8988T (cell line): ENCODE measurements at places on chromosomes 6 and 20.
A peak's percentile ranks its signal among the peaks of the same experiment; 100 is the strongest.

- no peak for DNase-seq
Observed at GRCh38 chr6:90870561-90870960, 283.7 kb upstream of the MAP3K7 start.

DNA sequence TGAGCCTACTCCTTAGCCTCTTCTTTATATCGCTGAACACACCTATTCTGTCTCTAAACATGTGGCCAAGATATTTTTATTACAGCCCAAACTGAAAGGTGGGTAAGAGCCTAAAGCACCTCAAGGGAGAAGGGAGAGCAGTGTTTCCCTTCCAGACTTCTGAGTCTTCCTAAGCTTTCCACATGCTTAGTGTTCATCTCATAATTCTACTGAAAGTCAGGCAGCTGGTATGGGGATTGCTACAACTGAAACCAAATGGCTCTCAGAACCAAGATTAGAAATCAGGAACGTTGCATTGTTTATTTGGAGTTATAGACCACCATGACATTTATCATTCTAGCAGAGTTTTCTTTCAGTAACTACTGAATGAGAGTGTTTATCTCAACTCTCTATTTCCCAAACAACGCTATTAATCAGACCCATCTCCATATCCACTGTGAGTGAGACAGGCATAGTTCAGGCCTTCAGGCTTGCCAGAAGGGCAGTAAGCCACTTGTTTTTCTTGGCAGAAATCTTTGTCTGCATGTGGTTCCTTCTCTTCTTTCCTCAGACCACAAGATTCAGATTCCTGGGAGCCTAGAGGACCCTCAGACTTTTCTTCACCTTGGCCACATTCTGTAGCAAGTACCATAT lies 22.8 kb downstream of the VGLL2 start:
- DNase-seq, result no peak

DNA sequence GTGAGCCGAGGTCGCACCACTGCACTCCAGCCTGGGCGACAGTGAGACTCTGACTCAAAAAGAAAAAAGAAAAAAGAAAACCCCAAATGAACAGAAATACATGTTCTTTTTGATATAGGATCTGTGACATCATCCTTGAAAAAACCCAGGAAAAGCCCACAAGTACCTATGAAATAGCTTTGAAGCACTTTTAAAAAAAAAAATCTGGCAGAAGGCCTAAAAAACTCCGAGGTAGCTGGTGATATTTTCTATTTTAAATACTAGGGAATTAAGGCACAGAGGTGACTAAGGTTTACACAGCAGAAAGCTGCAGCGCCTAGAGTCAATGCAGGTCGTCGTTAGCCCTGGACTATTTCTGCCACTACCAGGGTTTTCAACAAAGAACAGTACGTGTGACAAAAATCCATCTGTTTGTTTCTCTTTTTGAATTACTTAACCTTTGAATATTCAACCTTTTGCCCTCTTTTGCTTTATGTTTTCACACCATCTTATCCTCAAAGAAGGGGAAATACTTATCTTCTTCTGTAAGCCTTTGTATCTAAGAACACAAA lies 39.4 kb upstream of the EEF1A1 start:
- DNase-seq, result no peak

GRCh38 chr6:167833396-167833763 lies 6.7 kb downstream of the AFDN start:
- no peak for DNase-seq

- peak; percentile 61 for DNase-seq
Observed at GRCh38 chr20:51022803-51023616, at the start of gene KCNG1. Gene KCNG1 (minus strand): TSS chr20:51023107. CDS start chr20:51010338, 12,769 bp downstream.

- no peak for DNase-seq
Observed at GRCh38 chr20:59015812-59016711, 3.2 kb upstream of the TUBB1 start.

DNA sequence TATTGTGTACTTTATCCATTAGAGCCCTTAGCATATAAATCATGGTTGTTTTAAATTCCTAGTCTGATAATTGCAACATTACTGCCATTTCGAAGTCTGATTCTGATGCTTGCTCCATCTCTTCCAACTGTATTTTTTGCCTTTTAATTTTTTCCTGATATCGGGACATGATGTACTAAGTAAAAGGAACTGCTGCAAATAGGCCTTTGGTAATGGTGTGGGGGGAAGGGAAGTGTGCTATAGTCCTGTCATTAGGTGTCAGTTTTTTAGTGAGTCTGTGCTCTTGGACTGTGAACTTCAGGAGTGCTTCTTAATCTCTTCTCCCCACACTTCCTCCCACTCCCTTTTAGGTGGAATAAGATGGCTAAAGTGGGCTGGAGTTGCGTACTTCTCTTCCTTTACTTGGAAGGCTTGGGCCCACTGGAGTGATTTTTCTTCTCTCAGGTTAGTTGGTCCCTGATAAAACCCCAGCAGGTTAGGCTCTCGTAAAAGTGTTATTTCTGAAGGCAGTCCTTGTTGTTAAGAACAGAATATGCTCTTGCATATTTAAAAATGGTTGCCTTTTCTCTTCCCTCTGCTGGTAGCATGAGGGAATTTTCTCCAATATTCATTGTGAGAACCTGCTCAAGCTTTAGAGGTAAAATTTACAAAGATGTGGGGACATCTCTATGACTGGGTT lies 18.1 kb downstream of the STXBP5 start:
- DNase-seq, result no peak

- DNase-seq, result no peak
Observed at GRCh38 chr20:63322146-63322932, 29.4 kb downstream of the COL20A1 start.

DNA sequence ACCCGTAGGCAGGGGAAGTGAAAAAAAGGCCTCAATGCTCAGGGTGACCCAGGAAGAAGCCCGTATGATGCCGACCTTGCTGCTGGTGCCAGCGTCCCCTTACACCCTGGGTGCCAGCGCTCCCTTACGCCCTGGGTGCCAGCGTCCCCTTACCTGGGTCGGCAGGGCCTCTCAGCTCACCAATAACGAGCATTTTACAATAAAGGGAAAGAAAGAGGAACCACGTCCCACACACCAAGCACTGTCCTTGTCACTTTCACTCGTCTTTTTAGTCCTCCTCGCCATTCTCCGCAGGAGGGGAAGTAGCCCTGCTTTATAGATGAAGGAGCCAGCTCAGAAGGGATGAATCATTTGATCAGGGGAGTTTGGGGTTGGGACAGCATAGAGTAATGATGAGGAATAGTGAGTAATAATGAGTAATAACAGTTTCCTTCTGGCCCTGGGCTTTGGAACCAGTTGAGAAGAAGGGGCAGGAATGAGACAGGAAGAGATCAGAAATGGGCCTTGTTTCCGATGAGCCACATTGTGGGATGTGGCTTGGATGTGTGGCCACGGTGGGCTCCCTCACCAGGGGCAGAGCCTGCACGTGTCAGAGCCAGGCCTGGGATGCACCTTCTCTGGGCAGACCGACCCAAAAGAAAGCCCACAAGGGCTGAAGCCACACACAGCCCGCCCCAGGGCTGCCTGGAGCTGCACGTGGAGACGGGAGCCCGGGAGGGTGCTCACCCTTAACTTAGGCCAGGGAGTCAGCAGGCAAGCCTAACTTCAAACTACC lies 75.7 kb downstream of the SYNJ2 start:
- DNase-seq, result peak; percentile 55

GRCh38 chr20:58128635-58129625 lies 99.5 kb downstream of the ANKRD60 start:
- no peak for DNase-seq

DNA sequence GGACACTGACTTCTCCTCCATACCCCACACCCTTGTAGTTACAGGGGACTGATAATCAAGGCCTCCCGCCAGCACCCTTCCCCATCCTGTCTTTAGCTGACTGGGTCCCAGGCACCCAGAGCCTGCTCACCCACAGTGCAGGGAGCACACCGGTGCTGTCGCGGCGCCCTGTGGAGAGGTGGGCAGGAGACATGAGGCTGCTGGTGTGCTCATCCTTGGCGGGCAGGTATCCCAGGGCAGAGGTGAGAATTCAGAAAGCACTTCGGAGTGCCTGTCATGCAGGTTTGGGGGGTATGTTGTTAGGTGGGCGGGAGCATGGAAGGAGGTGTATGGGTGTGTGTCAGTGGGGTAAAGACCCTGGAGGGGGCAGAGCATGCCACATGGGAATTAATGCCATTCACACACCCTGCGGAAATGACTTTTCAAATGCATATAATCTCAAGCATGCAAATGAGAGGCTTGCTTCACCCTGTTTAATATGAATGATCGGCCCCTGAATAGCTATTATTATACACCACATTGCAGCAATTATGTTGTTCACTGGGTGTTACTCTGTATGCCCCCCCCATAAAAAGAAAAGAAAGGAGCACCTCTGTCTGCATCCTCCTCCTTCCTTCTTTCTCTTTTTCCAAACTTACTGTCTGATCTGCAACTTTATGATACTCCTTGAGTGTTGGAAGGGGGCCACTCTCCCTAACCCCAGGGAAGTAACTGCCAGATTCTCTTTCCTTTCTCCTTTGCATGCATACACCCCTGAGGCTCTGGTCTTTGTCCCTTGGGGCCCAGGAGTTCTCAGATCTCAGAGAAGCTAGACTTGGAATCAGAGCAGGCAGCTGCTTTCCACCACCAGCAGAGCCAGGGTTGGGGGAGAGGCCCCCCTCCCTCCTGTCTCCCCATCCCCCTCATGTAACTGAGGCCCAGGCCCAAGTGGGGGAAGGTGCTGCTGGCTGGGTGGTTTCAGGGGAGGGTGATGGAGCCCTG lies 16.0 kb downstream of the FOXP4 start:
- DNase-seq, result no peak

- no peak for DNase-seq
Observed at GRCh38 chr6:104402572-104402971, 457.1 kb downstream of the HACE1 start.

DNA sequence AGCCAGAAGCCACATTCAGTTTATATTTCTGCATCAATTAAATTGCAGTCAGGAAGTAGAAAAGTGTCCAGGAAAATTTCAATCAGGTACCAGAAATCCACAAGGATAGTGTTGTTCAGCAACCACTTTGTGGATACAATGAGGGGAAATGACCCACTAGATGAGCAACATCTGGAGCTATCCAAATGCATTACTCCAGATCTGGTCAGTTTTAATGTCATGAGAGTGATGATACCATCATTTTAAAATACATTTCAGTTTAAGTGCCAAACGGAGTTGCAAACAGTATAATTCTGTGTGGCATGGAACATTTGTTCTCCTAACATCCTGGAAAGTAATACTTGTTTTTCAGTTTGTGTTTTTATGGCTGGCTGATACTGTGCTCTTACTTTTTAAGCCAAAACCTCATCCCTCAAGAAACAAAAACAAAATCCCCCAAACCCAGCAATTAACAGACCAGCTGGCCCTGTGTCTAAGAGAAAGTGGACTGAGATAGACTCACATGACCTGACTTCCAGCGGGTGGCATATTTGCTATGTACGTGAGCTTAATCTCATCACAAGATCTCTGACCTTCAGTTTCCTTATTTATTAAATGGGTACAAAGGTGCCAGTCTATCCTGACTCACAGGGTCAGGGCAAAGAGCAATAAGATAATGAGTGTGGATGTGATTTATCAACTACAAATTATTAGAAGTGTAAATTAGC lies 58.8 kb upstream of the CNKSR3 start:
- DNase-seq, result no peak

DNA sequence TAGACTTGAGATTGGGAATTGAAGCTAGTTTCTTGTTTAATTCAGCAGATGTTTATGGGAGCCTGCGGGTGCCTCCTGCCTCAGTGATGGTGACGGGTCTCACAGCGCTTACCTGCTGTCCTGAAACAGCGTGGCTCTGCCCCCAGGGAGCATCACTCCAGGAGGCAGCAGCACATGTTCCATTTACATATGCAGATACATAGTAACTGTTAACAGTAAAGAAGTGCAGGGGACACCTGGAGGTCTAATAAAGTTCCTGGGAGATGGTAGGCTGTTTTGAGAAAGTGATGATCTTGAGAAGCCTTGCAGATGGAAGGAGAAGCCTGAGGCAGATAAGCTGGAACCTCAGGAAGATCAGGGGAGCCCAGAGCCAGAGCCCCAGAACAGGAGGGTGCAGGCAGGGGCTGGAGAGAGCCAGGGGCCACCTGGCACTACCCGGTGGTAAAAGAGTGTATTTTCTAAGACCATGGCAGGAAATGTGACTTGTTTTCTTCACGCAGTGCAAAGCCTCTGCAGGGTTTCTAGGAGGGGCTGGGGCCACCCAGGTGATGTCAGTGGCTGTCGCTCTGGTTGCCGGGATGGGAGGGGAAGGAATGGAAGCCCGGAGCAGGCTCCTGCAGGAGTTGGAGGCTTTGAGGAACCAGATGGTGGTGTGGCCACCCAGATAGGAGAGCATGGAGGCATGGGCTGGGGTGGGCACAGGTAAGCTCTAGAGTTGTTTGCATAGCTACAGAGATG lies 24.2 kb upstream of the KIF25 start:
- DNase-seq, result no peak

DNA sequence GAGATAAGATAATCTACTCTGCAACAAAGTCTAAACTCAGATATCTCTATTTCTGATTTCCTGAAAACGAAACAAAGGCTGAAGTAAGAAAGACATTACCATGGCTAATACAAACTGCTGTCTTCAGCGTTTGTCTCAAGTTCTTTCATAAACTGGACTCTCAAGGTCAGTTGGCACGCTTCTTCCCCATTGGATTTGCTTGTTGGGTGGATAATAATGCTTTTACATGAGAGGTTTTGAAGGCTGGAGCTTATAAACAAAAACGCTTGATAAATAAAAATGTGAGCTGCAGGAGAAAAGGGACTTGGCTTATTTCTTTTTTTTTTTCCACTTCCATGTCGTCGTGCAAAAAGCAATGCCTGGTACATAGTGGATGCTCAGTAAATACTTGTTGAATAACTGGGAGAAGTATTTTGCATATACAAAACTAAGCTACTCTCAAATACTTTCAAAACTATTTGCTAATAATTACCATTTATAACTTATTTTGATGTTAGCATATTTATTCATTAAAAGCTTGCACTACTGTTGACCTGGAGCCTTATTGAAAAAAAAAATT lies 65.7 kb upstream of the EEF1A1 start:
- DNase-seq, result no peak

GRCh38 chr6:104771258-104771832 lies 88.4 kb downstream of the HACE1 start:
- DNase-seq, result no peak

- peak; percentile 81 for DNase-seq
Observed at GRCh38 chr6:44002067-44002592, 125.1 kb downstream of the MRPL14 start.

DNA sequence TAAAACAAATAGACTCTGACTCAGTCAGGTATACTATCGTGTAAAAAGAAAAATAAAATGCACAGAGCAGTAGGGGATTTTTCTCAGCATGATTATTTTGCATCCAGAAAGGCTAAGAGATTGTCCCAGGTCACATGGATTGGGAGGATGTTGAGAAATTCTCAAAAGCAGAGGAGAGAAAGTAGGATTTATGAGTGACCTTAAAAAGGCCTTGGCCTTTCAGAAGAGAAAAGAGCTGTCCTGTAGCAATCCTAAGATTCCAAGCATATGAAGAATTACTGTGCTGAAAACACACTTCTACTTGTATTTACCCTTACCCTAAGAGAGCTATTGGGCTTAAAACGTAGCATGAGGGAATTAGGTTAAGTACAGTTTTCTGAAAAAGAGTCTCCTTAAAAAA lies 149.7 kb upstream of the ENPP5 start:
- no peak for DNase-seq

- no peak for DNase-seq
Observed at GRCh38 chr20:50110141-50111047, 2.6 kb downstream of the UBE2V1 start.
